ENCODE measurements at places on chromosomes 12 and 14.

DNA sequence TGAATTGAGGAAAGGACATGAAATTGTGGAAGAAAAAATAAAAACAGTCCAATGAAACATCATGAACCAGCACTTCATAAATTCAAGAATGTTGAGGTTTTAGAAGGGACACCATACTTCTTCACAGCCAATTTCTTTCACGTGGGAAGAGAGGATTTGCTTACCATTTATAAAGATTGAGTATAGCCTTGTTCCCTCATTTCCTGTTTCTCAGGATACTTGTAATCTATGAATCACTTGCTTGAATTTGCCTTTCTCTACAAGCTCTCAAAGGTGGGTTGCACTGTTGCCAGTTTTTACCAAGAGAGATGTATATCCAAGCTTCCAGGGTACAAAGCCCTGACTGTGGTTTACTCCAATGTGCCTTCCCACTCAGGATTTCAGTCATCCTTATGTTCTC lies 116.1 kb downstream of the DUSP6 start:
- DNase-seq: no peak

DNA sequence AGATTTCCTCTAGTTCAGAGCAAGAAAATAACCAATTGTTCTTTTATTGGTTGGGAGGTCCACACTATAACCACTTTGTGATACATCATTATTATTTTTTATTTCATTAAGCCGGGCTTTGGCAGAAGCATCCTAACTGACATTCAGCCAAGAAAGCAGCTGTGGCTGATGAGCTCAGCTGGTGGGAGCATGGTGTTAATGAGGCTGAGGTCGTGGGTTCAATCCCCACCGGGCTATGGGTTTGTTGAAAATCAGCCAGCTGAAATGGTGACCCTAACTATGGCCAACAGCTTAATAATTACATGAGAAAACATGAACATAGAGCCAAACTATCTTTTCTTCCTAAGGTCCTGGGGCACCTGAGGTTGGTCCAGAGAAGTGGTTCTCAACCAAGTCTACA lies 378.2 kb downstream of the GLT1D1 start:
- DNase-seq: peak; percentile 54

DNA sequence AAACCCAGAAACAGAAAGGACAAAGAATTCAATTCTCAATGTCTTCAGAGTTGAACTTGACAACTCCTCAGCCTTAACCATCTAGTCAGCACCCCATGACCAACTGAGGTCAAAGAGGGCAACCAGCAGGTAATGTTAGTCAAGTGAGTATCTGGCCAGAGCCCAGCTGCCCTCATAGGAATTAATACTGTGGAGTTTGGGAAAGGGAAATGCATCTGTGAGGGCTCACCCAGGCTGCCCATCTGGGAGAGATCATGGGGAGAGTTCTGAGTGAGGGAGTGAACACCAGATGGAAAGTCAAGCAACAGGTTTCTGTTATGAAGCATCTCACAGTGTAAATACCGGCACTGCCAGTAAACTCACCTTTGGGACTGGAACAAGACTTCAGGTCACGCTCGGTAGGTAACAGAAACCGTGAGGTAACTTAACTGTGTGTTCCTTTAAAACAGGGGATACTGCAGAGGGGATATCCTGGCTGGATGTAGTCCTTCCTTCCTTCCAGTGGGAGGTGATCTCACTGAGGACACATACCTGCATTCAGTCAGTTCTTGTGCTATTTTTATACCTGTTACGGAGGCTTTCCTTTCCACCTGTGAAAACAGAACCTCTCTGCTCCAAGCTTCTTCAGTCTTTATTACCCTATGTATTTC lies 94.4 kb downstream of the DAD1 start:
- DNase-seq: no peak

- peak; percentile 33 for DNase-seq
Observed at GRCh38 chr14:84420221-84420620, 1109.7 kb upstream of the FLRT2 start.

- no peak for DNase-seq
Observed at GRCh38 chr14:77219591-77219990, 38.0 kb downstream of the TMEM63C start.

GRCh38 chr12:19979584-19979983 lies 388.8 kb upstream of the PDE3A start:
- DNase-seq: no peak

DNA sequence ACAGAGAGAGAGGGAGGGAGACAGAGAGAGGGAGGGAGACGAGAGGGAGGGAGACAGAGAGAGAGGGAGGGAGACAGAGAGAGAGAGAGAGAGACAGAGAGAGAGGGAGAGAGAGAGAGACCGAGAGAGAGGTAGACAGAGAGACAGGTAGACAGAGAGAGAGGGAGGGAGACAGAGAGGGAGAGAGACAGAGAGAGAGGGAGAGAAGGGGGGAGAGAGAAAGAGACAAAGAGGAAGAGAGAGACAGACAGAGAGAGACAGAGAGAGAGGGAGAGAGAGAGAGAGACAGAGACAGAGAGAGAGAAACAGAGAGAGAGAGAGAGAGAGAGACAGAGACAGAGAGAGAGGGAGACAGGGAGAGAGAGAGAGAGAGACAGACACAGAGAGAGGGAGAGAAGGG lies 47.8 kb upstream of the GALNT9 start:
- no peak for DNase-seq

DNA sequence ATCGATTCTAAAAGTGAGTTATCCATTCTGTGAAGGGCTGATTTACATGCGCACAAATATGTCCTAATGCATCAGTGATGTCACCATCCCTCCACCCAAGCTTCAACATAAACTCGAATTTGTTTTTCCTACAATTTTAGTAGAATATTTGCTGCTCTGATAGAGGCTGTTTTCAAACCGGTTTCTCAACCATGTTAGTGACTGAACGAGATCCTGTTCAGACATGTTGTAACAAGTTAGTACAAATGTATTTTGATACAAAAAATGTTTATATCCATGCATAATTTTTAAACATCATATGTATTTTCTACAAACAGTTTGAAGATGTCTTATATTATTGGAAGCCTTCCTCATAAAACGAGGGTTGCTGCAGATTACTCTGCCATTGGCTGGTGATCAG lies 12.7 kb upstream of the PRB2 start:
- no peak for DNase-seq

- DNase-seq: no peak
Observed at GRCh38 chr12:8455727-8456360, at the start of gene CLEC6A. CLEC6A (plus strand) TSS chr12:8455962; CDS start chr12:8456112, 150 bp downstream.

DNA sequence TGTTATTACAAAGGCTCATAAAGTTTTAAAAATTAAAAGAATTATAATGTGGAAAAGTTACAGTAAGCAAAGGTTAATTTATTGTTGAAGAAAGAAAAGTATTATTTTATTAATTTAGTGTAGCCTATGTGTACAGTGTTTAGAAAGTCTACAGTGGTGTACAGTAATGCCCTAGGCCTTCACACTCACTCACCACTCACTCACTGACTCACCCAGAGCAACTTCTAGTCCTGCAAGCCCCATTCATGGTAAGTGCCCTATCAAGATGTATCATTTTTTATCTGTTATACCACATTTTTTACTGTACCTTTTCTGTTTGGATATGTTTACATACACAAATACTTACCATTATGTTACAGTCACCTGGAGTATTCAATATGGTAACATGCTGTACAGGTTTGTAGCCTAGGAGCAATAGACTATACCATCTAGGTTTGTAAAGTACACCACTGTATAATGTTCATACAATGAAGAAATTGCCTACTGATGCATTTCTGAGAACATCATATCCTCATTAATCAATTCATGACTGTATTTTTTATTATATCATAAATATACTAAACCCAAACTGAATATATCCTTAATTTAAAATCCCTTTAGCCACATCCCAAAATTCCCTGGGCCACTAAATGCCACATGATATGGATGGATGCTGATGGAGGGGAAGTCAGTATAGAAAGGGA lies 43.6 kb upstream of the NID2 start:
- no peak for DNase-seq

DNA sequence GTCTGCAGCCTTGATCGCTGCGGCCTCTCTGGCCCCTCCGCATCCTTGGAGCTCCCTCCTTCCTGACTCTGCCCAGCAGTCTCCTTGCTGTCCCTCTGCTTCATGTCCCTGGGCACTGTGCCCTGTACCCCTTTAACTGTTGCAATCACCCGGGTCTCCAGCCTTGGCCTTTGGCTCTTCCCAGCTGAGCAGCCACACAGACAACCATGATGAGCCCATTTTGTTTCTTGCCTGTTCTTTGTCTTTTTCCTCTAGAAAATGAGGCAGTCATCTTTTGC lies 40.6 kb upstream of the MEG3 start:
- DNase-seq: no peak

GRCh38 chr14:102738373-102739189 lies 38.7 kb upstream of the TRAF3 start:
- no peak for DNase-seq

GRCh38 chr14:98018628-98019027 lies 1221.4 kb downstream of the VRK1 start:
- no peak for DNase-seq

- DNase-seq: no peak
Observed at GRCh38 chr12:122503783-122504590, 3.3 kb upstream of the ZCCHC8 start.

DNA sequence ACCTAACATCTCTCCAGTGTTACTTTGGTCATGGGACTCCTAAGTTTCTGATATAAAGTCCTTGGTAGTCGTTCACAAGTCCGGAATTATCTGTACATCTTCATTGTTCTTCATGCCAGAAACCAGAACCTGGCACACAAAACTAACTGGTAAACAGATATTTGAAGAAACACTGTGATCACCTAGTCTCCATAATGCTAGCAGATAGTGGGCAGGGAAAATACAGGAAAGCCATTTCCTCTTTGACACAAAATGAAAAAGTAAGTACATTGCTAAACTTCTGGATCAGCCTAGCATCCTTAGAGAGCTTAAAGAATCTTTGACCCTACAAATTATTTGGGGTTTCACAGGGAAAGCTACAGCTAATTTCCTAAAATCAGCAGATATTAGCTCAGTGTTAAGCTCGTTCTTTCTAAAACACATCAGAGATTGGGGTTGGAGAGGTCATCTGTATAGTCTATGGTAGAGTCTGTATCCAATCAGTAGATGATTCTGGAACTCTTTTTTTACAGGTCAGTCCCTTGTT lies 4.8 kb downstream of the DDIT3 start:
- no peak for DNase-seq

DNA sequence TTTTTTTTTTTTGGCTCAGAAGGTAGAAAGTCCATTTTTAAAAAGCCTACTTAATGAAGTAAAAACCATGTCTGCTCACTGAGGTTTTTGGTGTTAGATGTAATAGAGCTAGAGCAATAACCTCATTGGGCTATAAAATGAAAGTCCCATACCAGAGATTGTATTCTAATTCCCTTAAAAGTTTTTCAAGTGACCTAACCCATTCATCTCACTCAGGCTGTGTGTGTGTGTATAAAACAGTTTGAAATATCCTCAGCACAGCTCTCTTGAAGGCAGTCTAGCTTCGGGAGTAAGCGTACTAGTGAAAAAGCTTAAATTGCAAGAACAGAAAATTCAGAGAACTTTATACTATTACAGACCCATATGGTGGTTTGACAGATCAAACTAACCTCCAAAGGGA lies 313.8 kb downstream of the CEP128 start:
- DNase-seq: no peak

GRCh38 chr12:50728841-50729240 lies 35.1 kb upstream of the ATF1 start:
- no peak for DNase-seq

GRCh38 chr14:50040401-50040775 lies 76.0 kb downstream of the VCPKMT start:
- DNase-seq: no peak

GRCh38 chr12:127108360-127109215 lies 1158.4 kb upstream of the TMEM132C start:
- DNase-seq: peak; percentile 78

DNA sequence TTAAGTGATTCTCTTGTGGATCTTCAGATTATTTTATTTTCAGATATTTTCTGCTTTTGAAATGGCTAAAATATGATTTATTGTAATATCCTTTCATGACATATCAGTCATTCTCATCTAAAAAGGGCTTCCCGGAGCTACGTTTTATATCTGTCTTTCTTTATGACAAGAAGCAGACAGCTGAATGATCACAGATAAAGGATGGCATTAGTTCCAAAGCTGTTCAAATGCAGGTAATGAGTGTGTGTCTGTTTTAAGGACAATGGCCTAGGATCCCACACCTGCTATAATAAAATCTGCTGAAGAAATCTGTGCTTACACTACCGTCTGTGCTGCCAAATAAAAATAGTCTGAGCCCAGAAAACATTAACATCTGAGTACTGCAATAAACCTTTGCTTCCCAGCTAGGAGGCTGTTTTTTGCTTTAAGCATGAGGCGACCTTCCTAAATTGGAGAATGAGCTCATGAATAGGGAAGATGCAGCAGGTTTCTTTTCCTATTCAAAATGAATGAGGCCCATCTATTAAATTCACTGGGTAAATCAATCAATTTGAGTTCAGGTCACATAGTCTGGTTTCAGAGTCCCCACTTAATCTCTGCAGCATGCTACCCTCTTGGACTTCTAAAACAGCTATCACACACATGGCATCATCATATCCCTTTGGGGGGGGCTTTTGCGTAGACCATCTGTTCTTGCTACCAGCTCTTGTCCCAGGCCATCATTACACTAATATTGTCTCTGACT lies 498.5 kb downstream of the NELL2 start:
- DNase-seq: peak; percentile 24

DNA sequence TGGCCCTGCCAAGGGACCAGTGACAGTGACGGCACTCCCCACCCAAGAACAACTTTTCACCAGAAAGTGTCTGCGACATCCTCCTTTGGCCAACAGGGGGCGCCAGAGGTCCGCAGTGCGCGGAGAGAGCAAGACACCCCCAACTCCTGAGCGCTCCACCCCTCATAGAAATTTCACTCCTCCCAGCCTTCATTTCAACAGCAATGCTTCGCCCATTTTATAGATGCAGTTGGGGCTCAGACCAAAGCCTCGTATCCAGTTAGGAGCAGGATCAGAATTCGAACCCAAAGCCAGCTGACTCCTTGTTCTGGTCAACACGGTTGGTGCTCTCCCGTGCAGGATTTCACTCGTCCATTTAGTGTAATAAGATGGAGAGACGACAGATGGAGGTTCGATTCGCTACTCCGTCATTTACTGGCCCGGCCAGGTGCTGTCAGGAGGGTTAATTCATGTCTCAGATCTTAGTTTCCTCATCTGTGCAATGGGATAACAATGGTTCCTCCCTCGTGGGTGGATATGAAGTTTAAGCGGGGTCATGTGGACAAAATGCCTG lies 2.4 kb upstream of the POP5 start:
- DNase-seq: peak; percentile 89

- DNase-seq: peak; percentile 96
Observed at GRCh38 chr14:89417091-89417464, at the start of gene FOXN3. FOXN3 (minus strand) TSS chr14:89417233; CDS start chr14:89412476, 4,757 bp downstream.

DNA sequence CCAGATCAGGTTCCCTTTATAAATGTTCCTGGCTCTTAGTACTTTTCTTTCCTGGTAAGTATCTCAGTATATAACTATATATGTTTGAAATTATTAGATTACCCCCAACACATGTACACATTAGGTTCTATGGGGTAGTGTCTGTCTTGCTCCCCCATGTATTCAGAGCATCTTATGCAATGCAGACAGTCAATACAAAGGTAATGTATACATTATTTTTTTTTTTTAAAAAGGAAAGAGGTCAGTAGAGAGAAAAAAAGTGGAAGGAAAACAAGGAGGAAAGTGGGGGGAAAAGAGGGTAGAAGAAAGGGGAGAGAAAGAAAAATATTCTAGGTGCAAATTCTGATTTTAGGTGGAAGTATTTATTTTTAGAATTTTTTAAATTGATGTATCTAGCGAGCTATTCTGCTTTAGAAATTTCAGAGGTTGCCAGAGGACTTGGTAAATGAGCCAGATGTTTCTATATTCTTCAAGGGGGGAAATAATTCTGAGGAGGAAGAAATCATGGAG lies 157.9 kb downstream of the STXBP6 start:
- no peak for DNase-seq
